NCI-H526 treated with DMSO at 0.1 percent for 48 hours (cell line): ENCODE measurements at places on chromosomes 5 and 9.

DNA sequence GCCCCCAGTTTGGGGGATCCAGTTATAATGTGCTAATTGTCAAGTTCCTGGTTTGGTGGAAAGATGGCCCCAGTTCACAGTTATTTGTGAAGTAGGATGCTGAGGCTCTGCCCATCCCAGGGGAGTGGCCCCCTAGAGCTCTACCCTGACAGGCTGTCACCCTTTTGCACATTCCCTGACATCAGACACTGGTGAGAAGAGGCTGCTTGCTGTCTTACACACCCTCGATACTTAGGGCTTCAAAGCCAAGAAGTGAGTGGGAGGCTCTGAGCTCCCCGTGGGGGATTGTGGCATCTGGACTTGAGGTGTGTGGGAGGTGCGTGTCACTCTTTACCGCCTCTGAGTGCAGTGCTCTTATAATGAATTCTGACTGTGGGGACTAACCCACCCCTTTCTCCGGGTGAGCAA is 168.5 kb downstream of the DOCK2 start:
- DNase-seq: no peak

DNA sequence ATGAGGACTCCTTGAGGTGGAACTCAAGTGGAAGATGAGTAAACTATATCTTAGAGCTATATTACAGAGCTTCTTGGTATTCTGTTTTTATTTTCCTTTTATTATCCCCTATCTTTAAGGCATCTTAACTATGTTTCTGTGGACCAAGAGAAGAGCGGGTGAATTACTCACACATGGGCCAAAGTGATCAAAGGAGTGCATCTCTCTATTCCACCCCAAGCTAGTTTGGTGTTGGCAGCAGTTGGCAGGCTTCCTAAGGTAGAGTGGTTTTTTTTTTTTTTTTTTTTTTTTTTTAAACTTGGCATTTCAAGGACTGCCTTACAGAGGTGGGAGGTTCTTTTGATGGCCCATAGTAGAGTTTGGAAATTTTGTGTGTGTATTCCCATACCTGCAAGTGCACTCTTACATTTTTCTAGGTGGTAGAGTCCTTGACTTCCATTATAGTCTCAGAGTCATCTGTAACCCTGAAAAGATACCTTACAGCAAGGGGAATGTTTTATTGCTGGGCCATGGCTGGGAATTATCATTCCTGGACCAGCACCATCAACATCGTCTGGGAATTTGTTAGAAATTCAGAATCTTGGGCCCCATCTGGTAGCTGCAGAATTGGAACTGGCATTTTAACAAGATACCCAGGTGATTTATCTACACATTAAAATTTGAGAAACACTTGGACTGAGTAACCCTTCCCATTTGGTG is 51.0 kb downstream of the ARHGAP26 start:
- DNase-seq: no peak

DNA sequence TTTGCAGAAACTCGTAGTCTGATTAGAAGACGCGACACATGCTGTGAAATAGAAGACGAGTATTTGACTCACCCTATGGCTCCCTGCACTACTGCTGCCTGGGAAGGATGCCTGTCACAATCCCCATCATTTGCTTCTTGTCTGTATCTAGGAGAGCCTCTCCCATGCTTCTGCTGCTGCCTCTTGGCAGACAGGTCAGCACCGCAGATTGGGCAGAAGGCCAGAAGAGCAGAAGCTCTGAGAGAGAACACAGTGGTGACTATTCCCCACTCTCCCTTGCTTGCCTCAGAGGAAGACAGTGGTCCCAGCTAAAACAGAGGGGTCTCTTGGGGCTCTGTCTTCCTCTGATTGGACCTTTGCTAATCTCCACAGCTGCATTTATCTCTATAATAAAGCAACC is 84.0 kb upstream of the SMIM32 start:
- no peak for DNase-seq

- no peak for DNase-seq
These were observed 57.7 kb downstream of the GPBP1 start for GRCh38 chr5:57231607-57232006.

GRCh38 chr9:82940376-82940775 is 122.6 kb downstream of the RASEF start:
- no peak for DNase-seq

GRCh38 chr9:93709600-93710369 is 133.4 kb downstream of the PHF2 start:
- no peak for DNase-seq

DNA sequence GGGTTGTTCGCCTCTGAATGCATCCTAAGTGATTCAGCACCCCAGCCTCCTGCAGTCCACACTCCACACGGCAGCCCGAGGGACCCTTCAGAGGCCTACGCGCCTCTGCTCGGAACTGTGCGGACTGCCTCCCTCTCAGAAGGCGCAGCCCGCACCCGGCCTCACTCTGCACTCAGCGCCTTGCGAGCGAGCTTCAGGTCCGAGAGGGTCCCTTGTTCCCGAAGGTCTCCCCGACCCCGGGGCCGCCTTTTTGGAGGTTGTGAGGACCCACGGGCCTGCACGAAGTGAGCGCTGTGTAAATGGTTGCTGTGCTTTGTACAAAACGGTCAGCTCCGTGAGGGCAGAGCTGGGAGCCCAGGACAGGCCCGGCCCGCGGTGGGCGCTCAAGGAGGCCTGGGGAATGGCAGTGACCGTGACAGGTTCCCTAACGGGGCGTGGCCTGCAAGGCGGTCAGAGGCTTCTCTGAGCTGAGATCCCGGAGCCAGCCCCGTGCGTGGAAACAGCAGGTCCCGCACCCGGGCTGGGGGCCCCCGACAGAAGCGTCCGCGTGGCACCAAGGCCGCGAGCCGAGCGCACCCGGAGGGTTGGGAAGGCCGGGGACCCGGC is 698 bp upstream of the CACNA1B start:
- no peak for DNase-seq

- no peak for DNase-seq
These were observed 183.7 kb downstream of the RGS3 start for GRCh38 chr9:113646946-113647914.

DNA sequence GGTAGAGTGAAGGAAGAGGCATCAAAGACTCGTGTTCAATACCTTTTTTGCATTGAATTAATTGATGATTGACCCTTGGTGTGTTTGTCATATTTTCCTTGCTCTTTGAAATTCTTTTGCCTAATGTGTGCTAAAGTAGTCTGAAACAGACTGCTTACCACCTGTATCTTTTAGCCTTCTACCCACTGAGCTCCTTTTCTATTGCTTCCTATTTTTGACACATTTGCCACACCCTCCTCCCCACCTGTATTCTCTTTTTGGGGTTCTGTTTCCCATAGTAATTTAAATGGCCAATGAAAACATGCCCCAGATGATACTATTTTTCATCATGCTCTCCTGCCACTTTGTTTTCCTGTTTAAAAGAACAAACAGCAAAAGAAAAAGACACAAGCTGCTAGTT is 78.5 kb downstream of the ZCCHC7 start:
- DNase-seq: no peak
